ENCODE measurements at places on chromosomes 1 and 21.

- DNase-seq = peak; percentile 41
These were observed 24.4 kb downstream of the DHRS3 start for GRCh38 chr1:12593621-12594066.

DNA sequence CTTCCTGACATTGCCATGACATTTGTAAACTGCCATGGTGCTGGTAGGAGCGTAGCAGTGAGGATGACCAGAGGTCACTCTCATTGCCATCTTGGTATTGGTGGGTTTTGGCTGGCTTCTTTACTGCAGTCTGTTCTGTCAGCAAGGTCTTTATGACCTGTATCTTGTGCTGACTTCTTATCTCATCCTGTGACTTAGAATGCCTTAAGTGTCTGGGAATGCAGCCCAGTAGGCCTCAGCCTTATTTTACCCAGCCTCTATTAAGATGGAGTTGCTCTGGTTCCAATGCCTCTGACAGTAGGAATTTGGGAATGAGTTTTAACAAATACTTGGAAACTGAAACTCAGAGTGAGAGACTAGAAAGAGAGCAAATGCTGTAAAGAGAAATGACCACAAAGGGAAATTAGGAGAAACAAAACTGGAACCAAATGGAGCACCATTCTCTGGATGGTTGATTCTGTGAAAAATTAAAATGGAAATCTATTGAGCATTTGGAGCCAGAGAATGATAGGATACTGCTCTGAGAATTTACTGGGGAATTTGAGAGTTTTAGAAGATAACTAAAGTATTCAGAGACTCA, 50.1 kb upstream of the RHOU start:
- peak; percentile 5 for DNase-seq

GRCh38 chr1:151047591-151047924, at the start of gene C1orf56:
C1orf56 (plus strand) TSS chr1:151047751; CDS start chr1:151047848, 97 bp downstream.
- DNase-seq = no peak

GRCh38 chr1:10631121-10631810, 156.5 kb downstream of the PEX14 start:
- no peak for DNase-seq

DNA sequence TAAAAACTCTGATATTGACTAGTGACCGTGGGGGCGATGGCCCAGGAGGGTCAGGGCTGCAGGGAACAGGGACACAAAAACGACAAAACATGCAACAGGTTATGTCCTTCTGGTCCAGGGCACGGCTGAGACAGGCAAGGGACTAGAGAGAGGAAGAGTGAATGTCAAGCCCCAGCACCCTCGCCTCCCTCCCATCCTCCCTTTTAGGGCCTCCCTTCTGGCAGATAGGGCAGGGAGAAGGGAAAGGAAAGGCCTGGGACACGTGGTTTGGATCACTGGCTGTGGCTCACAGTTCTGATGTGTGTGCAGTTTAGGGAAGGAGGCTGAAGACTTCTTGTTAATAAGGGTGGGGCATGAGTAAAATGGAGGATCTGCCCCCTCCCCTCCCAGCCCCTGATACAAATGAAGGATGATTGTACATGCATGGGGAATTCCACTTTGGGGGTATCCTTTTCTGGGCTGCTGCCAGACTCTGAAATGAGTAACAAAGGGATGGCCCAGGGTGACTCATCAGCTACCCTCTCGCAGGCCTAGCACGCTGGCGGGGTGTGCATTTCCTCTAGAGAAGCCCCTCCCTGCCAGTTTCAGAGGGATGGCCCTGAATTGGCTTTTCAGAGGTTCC, 14.2 kb downstream of the CAPN2 start:
- DNase-seq = peak; percentile 88

DNA sequence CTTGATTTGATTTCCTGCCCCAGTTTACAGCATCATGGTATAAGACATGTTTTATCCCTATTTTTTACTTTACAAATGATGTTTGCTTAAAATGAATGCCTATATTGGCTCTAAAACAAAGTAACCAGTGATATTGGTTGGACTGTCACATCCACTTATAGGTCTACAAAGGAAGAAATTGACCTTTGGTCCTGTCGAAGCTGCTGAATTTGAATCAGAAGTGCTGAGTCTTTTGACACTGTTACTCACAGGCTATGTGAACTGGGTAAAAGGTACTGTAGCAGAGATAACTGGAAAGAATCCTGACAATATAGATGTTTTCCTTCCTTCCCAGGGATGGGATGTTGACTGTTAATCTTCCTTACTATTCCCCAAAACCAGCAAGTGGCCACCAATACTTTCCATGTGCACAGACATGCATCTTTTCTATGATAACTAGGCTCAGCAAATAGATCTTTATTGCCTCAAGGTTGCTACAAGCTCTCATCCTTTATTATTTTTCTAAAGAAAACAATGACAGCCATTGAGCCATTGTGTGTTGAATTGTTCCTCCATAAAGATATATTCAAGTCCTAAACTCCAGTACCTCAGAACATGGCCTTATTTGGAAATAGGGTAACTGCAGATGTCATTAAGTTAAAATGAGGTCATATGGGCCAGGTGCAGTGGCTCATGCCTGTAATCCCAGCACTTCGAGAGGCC, 175.9 kb upstream of the NR5A2 start:
- no peak for DNase-seq

- peak; percentile 75 for DNase-seq
These were observed 26.6 kb downstream of the ATF6 start for GRCh38 chr1:161792740-161793139.

DNA sequence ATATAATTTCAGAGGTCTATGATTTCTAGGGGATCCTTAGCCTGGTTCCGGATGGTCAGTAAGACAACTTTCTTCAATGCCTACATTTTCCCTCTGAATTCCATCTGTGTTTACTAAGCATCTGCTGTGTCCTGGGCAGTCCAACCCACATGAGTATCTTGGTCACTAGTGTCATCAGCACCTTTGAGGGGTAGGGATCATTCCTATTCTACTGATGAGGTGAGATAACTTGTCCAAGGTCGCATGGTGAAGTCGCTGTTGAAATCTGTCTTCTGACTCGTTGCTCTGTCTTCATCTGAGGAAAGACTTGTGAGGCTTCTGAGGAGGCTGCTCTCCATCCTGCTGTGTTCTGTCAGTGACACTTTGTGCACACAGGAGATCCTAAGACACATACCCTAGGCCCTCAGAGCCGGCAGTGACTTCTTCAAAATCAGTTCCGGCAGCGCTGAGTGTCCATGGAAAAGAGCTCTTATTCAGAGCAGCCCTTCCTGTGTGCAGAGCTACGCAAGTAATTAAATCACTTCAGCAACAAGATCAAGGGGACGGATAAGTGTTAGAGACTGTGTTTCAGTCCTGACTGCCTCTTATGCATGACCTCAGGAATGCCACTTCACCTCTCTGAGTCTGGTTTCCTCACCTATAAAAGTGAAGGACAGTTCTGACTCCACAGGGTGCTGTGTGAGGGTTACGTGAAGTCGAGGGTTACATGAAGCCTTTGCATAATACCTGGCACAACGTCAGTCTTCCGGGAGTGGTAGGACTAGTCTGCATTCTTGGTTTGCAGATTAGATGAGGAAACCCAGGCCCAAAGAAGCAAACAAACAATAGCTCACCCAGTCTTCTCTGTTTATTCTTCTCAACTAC, 28.4 kb downstream of the AK2 start:
- no peak for DNase-seq

DNA sequence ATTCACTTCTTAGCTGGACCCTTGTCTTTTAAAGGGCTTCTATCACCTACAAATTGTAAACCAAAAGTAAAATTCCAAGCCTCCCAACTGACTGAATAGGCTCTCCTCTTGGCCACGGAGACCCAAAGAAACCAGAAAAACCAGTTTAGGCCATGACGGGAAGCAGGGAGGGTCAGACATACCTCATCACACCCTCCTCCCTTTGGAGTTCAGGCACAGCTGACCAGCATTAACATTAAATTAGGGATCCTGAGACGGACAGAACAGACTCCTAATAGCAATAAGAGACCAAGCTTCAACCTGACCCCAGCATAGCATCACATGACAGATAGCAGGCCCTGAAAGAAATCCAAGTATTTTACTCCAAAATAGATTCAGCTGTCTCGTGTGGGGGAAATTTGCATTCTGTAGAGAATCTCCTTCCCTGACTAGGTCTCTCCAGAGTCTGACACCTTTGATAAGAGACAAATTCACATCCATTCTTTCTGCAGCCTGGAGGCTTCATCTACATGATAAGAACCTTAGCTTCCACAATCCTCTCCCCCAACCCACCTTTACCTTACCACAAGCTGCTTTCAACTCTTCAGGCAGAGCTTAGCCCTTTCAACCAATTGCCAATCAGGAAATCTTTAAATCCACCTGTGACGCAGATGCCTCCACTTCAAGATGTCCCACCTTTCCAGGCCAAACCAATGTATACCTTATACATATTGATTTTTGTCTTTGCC, 177.1 kb upstream of the RAB4A start:
- no peak for DNase-seq

DNA sequence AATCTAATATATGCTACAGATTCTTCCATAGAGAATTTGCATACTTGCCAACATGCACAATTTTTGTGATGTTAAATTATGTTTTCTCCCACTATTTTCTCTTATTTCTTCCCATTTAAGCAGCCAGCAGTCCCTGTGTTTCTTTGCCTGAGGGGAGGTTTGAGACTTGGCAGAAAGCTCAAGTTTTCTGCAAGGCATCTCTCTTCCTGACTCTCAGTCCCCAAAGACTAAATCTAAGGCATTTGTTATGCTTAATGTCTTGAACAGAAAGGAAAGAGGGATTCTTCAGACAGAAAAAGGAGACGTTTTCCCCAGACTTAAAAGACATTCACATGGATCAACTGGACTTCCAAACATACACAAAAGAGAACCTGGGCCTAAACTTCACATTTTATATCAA, 354.4 kb downstream of the RYR2 start:
- DNase-seq = no peak
